ENCODE measurements at places on chromosomes 2 and 18.
A peak's percentile ranks its signal among the peaks of the same experiment; 100 is the strongest.

DNA sequence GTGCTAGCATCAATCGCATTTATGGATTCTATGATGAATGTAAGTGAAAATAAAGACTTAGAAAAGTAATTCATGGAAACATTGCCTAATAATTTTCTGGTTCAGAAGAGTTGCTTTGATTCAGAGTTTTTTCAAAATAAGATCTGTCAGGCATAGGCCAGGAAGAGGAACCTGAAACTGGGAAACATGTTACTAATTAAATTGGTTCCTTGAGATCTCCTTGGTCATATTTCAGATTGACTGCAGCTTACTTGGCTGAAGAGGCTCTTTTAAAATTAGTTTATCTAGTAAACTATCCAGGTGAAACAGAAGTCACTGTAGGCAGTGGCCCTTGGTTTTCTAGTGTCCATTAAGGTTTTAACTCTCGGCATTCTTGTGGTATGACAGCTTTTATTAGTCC lies 27.4 kb downstream of the PPP1CB start:
- DNase-seq: no peak

GRCh38 chr2:204004912-204005311 lies 68.3 kb downstream of the ICOS start:
- DNase-seq: no peak

- DNase-seq: no peak
Measured at GRCh38 chr18:48028696-48029095, 98.2 kb upstream of the SMAD2 start.

GRCh38 chr2:9392898-9393765 lies 30.2 kb downstream of the ITGB1BP1 start:
- DNase-seq: no peak

GRCh38 chr2:127636248-127637235 lies 9.4 kb upstream of the GPR17 start:
- no peak for DNase-seq

DNA sequence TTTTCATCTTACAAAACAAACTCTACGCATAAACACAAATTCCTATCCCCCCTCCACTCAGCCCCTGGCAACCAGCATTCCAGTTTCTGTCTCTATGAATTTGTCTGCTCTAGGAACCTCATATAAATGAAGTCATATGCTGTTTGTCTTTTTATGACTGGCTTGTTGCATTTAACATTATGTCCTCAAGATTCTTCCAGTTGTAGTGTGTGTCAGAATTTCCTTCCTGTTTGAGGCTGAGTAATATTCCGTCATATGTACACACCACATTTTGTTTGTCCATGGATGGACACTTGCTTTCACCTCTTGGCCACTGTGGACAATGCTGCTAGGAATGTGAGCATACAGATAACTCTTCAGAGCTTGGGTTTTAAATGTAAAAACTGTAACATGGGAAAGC lies 272.1 kb downstream of the GBX2 start:
- DNase-seq: no peak

DNA sequence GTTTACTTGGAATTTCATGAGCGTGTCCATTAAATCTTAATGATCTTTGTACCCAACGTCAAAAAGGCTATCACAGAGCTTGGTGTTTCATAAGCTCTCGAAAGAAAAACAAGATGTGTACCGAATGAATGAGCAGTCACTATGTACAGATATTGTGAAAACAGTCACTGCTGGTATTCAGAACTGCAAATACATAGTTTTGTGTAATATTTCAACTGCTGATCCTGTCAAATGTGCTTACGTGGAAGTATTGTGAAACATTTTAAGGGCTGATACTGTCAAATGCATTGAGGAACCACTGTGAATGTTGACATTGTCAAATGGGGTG lies 184.2 kb upstream of the KLHL29 start:
- no peak for DNase-seq

- no peak for DNase-seq
Measured at GRCh38 chr2:191854382-191855372, 7.8 kb upstream of the CAVIN2 start.

DNA sequence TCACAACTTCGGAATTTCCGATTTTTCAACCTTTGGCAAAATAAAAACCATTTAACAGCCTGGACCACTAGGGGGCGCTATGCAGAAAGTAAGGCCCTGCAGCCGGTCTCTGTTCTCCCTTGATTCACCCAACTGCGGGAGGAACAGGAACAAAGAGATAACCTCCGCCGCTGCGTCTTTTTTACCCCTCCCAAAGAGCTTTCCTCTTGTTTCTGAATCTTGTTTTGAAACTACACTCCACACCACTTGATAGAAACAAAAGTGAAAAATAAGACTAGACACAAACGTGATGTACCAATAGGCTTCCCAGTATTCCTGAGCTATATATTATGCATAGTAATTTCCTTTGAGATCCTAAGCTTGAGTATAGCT lies 231.2 kb downstream of the MYO3B start:
- peak; percentile 6 for DNase-seq

- no peak for DNase-seq
Measured at GRCh38 chr18:32835951-32836350, 63.1 kb upstream of the KLHL14 start.

- DNase-seq: no peak
Measured at GRCh38 chr2:84886791-84887190, 5.9 kb upstream of the TRABD2A start.

DNA sequence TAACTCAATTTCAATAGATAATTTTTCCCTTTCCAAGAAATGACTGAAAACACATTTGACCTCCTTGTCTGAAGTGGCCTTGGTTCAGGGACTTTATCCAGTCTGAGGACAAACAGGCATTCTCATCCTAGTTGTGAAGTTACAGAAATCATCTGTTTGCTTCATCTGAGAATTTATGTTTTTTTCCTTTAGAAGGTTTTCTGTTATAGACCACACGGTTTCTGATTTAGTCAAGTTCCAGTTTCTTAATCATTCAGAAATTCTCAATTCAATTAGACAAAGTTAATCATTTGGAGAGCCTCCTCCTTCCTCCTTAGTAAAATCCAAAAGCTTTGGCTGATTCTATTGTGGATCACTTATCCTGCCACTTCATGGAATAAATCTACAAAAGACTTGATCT lies 60.9 kb downstream of the ICOS start:
- no peak for DNase-seq

DNA sequence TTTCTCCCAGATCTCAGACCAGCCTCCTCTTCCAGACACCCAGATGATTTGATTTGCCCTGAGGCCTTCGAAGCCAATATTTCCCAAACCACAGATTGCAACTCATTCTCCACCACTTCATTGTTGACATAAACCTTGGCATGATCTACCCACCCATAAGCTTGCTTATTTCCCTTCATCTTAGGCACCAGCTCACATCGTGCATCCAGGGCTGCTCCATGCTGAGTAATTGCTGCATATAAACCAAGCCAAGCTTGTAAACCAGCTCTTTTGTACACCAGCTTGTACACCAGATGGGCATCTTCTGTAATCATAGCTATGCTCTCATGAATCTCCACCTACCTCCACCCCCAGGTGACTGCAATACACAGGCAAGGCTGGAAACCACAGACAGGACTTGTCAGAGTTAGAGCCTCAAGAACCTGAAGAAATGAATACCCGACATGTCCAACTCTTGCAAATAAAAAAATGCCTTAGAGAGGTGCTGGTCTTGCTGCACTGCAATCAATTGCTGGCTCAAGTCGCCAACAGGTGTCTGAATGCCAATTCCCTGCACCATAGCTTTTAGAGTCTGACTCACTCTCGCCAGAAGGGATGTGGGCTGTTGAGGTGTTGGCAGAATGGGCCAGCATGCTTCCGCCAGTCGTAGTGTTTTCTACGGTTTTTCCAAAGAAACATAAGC lies 31.5 kb downstream of the TRABD2A start:
- DNase-seq: peak; percentile 74

DNA sequence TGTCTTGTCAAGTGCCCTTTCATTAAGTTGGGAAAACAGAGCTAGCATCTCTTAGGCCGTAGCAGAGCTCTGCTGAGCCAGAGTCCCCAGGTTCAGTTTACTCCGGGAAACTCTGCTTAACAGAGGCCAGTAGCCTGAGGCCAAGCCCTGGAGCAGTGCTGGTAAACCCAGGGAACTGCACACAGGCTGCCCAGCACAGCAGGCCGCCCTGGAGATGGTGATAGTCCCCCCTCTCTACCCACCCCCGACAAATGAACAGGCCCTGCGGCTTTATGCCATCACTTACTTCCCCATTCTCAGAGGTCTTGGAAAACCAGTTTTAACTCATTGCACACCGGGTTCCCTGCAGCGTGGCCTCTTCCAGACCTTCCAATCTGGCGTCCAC lies 3.5 kb downstream of the CNNM4 start:
- DNase-seq: peak; percentile 33

DNA sequence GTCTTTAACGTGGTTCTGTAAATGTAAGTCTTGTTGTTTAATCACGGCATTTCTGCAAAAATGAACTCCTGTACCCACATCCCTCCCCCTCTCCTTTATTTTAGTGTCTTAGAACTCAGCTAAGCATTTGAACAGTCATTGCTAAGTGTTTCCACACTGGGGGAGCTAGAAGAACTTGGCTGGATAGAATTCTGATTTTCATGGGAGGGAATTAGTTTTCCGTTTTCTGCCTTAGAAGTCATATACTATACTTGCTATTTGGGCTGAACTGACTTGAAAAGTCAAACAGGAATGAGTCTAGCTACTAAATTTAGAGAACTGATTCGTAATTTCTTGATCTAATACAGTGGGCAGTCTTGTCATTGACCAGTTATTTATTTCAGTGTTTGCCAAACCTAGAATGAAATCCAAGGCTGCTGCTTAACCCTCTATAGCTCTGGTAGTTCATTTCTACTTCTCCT lies 61.1 kb downstream of the FMNL2 start:
- DNase-seq: no peak
